ENCODE measurements at places on chromosomes 6 and 20. TPM values are rescaled to one million over a fixed set of nuclear protein-coding genes. Genes with fewer than 3 reads are reported as not detected.

GRCh38 chr6:170532867-170533488 lies 20.1 kb downstream of the PSMB1 start:
- DNase-seq, result no peak
- H3K4me3 ChIP-seq, result no peak overlapping the region
- no peak overlapping the region for H3K27ac ChIP-seq
- H3K4me1 ChIP-seq, result no peaks in the 10 kb centered on the region

CCM2L gene
- total RNA-seq, result not detected

DNA sequence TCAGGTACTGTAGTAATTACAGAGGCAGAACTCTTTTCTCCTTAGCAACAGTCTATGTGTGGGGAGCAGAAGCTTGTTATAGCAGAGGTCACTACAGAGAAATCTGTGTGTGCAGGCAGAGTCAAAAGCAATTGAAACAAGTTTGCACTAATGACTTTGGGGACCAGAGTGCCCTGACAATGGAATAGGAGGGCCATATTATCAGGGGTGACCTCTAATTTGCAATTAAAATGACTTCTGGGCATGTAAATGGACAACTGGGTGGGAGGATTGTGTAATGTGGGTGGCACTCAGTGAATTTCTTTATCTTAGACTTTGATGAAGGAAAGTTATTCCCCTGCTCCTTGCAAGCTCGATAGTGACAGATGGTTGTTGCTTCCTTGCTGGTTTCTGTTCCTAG lies 127.2 kb downstream of the PLCB4 start:
- H3K4me3 ChIP-seq, result no peak overlapping the region
- no peak for DNase-seq
- no peak overlapping the region for H3K27ac ChIP-seq
- H3K4me1 ChIP-seq, result no peaks in the 10 kb centered on the region

DNA sequence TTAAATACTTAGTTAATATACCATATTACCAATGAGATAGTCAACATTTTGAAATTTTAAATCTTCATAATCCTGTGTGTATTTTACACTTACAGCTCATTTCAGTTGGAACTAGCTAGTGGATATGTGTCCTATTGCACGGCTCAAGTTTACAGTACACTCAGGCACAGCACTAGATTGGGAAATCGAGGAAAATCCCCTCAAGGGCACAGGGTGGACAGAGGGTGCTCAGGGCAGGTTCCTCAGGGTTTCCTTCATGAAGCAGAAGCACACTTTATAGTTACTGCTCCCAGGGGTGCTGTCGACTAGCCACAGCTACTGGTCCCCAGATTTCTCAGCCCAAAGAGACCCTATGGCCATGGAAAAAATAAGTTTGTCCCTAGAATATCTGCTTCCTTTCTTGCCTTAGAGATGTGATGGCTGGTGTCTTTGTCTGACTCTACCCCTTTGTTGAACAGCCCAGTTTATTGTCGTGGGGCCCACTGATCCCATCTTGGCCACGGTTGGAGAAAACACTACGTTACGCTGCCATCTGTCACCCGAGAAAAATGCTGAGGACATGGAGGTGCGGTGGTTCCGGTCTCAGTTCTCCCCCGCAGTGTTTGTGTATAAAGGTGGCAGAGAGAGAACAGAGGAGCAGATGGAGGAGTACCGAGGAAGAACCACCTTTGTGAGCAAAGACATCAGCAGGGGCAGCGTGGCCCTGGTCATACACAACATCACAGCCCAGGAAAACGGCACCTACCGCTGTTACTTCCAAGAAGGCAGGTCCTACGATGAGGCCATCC lies 1.5 kb downstream of the BTN2A1 start:
- no peaks in the 10 kb centered on the region for H3K27me3 ChIP-seq
- peak overlapping the region; percentile 20 for H3K4me3 ChIP-seq
- H3K27ac ChIP-seq, result no peak overlapping the region
- peaks cover 29% of the 10 kb centered on the region for H3K36me3 ChIP-seq
- H3K4me1 ChIP-seq, result peaks cover 53% of the 10 kb centered on the region
- DNase-seq, result no peak

All from CD8-positive, alpha-beta memory T cell (primary cell).